ENCODE measurements at places on chromosomes 11 and 22.

GRCh38 chr11:119608201-119608600 is 120.8 kb downstream of the NECTIN1 start:
- no peak for DNase-seq

DNA sequence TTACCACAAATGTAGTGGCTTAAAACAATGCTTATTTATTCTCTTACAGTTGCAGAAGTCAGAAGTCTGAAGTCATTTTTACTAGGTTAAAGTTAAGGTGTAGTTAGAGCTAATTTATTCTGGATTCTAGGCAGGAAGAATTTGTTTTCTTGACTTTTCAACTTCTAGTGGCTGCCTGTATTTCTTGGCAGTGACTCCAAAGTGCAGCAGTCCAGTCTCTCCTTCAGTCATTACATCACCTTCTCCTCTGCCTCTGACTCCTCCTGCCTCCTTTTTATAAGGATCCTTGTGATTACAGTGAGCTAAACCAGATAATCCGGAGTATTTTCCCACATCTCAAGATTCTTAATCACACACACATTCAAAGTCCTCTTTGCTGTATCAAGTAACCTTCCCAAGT is 581.4 kb downstream of the KCNA4 start:
- DNase-seq: no peak

- peak; percentile 44 for DNase-seq
These were observed 1.4 kb downstream of the TSPAN4 start for GRCh38 chr11:843818-844692.

GRCh38 chr11:33067294-33067693 is 27.9 kb downstream of the TCP11L1 start:
- no peak for DNase-seq

DNA sequence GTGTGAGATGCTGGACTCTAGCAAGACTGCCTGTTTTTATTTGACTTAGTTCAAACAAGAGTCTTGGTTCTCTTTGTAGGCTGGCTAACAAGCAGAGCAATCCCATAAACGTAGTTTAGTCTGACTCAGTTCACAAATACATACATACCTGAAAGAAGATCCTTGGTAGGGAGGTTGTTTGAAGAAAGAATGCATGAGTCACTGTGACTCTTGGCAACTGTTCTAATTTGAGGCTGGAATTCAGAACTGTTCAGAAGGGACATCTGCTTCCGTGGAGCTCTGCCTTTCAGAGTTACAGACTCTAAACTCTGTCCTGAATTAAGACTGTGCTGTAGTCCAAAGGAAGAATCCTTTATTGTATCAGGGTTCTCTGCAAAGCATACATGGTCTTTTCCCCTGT is 32.2 kb downstream of the C2CD3 start:
- DNase-seq: no peak

GRCh38 chr11:62792202-62792575 is 383 bp upstream of the TMEM223 start:
- no peak for DNase-seq

DNA sequence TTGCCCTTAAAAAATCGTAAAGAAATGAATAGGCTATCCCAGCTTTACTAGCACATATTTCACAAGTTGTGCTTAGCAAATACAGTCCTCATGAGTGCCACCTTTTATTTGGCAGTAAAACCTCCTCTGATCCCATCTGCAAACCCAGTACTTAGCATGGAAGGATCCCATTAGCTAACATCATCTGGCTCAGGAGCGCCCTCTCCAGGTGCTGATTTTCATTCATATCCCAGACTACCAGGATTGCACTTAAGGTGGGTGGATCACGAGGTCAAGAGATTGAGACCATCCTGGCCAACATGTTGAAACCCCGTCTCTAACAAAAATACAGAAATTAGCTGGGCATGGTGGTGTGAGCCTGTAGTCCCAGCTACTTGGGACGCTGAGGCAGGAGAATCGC is 76.1 kb upstream of the PAX6 start:
- no peak for DNase-seq

DNA sequence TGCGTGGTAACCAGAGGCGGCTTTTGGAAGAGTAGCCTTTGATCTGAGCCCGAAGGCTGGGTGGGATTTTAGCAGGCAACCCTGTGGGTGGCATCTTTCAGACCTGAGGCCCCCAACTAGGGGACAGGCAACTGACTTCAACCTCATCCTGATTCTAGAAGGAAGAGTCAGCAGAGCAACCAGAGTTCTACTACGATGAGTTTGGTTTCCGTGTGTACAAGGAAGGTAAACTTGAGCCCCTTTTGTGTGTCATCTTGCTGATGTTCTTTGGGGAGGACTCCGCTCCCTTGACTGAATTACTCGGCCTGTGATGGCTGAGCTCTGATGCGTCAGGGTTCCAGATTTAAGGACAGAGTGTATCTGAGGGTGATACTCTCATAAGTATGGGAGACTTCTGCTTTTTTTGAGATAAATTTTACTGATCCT is 31.6 kb downstream of the SGSM3 start:
- no peak for DNase-seq

GRCh38 chr11:115555336-115556090 is 51.3 kb upstream of the CADM1 start:
- no peak for DNase-seq

DNA sequence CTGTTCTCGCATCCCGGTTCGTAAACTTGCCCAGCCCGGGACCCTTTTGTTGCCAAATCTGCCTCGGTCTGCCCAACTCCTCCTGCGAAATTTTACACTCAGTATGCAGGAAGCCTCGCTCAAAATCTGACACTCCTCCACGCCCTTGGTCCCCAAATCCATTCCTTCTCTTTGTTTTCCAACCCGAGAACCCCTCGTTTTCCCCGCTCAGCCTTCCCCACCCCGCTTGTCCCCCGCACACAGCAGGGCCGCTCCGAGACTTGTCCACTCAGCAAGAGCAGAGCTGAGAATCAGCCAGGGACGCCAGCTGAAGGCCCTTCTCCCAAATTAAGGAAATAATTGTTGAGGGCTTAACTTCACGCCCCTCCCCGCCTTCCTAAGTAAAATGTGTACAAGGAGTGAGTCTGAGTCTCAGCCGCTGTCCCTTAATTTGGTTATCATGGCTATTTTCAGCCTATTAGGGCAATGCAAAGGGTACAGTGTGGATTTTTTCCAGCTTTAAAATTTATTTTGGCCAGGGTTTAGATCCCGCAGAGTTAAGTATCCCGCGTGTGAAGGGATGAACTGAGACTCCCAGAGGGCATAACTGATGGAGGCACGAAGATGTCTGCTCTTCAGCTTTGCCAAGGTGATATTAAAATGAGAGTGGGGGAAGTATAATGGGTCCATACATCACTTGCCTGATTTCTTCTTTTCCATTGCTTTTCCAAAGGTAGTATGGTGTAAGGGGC is 581 bp upstream of the FBXO3 start:
- no peak for DNase-seq

- DNase-seq: no peak
These were observed 20.0 kb downstream of the OR2AT4 start for GRCh38 chr11:75076671-75077070.

- DNase-seq: no peak
These were observed 61.5 kb downstream of the MSANTD4 start for GRCh38 chr11:105960252-105961245.

DNA sequence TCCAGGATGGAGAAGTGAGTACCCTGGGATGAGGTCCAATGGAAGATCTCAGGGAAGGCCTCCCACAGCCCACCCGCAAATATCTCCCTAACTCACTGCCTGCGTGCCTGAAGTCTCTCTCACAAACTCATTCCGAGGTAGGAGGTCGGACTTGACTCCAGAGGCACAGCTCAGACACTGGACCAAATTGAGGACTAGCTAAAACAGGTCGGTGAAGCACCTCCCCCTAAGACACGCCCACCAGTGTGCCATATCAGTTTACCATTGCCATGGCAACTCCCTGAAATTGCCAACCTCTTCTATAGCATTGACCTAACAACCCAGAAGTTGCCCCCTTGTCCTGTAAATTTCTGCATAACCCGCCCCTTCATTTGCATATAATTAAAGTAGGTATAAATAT is 17.5 kb downstream of the RPL3 start:
- no peak for DNase-seq

All from GOT3 (cell line).